ENCODE measurements at places on chromosomes 5 and 9.

- DNase-seq: peak; percentile 8
Observed at GRCh38 chr5:174581479-174581878, 142.9 kb upstream of the MSX2 start.

- no peak for DNase-seq
Observed at GRCh38 chr9:93301291-93301811, 117.4 kb downstream of the WNK2 start.

- DNase-seq: no peak
Observed at GRCh38 chr5:41270423-41271251, 57.3 kb upstream of the C6 start.

DNA sequence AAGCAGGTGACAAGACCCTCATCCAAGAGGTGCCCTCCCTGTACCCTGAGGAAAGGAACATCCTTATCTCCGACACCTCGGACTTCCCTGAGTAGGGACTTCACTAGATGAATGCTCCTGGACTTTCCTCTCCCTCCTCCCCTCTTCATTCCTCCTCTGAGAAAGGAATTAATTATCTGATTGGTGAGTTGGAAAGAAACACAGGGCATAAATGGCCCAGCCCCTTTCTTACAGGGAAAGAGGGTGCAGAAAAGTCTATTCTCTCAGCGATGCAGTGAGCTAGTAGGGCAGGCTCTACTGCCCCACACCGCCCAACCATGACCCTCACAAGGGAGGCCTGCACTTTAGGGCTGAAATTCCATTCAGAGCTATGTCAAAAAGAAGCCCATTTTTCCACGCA, 87.5 kb downstream of the TTC39B start:
- no peak for DNase-seq

DNA sequence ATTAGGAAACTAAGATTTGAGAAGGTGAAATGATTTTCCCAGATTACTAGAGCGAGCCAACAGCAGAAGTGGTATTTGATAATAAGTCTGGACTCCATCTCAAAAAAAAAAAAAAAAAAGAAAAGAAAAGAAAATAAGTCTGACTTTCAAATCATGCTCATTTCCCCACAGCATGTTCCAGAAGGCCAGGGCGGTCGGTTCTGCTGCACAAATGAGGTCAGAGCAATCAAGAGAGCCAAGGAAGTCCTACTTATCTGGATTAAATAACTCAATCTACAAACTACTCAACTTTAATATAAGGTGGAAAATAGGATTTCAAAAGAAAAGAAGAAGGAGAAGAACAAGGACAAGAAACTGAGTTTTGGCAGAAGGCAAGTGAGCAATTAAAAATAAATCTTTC, 130.4 kb upstream of the RASA1 start:
- no peak for DNase-seq

- DNase-seq: no peak
Observed at GRCh38 chr9:133869674-133870405, 122.3 kb downstream of the VAV2 start.
